Foreskin fibroblast (primary cell): ENCODE measurements at places on chromosomes 12 and 14.
A peak's percentile ranks its signal among the peaks of the same experiment; 100 is the strongest.

DNA sequence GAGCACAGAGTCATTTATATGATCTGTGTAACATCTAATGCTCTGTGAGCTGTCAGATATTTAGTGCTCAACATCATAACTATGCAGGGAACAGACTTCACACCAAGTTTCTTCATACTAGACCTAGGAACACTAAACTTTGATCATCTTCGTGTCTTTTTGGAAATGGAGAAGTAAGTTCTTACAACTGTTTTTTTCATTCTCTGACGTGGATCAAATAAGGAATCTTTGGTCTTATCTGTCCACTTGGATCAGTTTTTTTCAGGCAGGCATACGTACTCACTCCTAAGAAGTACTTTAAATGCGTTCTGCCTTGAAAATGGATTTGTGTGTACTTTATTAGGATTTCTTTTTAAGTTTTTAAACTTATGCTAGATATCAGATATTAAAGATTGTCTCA is 191.0 kb downstream of the FBXL14 start:
- DNase-seq: no peak

- DNase-seq: peak; percentile 17
Observed at GRCh38 chr14:89771251-89771650, 183.3 kb downstream of the EFCAB11 start.

GRCh38 chr12:75245108-75245507 is 35.5 kb upstream of the KCNC2 start:
- no peak for DNase-seq

- peak; percentile 25 for DNase-seq
Observed at GRCh38 chr12:47734725-47735480, 9.6 kb upstream of the ENDOU start.

DNA sequence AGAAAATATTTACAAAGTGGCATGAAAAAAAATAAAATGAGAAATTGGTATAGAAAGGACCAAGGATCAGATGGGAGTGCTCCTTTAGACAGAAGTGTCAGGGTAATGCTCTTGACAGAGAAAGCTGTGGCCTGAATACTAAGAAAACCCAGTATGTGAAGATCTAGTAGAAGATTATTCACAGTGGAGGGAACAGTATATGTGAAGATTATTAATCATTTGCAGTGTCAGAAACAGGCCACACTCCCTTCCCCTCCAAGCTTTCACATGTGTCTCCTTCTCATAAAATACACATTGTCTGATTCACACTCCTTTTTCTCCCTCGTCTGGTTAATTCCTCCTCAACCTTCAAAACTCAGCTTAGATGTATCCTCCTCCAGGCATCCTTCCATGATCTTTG is 41.3 kb downstream of the CAPS2 start:
- no peak for DNase-seq
